NCI-H524 treated with DMSO at 0.1 percent for 48 hours (cell line): ENCODE measurements at places on chromosomes 7 and 10.

DNA sequence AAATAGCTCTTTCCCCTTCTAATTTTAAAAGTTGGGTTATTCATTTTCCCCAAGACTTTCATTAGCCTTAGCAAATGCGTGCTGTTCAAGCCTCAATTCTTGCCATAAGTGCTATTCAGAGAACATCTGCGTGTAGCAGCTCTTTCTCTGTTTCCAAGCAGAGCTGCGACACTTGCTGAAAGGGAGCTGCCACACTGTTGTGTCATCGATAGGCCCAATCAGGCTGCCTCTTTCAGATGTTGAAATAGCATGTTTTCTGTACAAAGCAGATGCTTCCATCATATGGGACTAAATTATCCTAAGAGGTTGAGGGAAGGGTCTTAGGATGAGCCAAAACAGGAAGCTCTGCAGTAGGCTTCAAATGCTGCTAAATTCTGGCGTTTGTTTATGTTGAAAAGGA is 220.9 kb upstream of the CDC14C start:
- DNase-seq: no peak

GRCh38 chr7:20030417-20030816 is 186.8 kb downstream of the MACC1 start:
- no peak for DNase-seq

DNA sequence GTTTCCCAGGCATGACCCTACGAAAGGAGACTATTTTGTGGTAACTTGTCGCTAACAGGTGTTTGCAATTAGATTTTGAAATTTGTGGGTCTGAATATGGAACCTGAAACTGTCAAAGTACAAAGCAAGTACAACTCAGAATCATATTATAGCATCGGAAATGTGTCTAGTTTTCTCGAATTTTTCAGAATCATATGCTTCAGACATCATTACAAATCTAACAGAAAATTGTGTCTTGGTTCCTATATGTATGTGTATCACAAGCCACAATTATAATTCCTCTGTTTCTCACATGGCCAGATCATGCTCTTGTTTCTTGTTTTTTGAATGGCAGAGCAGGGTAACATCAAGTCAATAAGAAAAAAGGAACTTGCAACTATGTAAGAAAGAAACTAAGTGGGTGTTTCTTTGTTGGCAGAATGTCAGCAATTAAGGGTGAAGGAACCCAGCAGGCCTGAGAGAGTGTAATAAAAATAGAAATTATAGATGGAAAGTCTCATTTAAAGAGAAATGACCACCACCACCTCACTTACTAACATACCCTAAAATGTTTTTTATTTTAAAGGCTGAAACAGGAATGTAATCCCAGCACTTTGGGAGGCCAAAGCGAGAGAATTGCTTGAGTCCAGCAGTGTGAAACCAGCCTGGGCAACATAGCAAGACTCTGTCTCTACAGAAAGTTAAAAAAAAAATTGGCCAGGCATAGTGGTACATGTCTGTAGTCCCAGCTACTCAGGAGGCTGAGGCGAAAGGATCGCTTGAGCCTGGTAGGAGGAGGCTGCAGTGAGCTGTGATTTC is 51.3 kb downstream of the PRTFDC1 start:
- DNase-seq: no peak

- no peak for DNase-seq
Measured at GRCh38 chr7:52270301-52270700, 765.1 kb upstream of the POM121L12 start.

DNA sequence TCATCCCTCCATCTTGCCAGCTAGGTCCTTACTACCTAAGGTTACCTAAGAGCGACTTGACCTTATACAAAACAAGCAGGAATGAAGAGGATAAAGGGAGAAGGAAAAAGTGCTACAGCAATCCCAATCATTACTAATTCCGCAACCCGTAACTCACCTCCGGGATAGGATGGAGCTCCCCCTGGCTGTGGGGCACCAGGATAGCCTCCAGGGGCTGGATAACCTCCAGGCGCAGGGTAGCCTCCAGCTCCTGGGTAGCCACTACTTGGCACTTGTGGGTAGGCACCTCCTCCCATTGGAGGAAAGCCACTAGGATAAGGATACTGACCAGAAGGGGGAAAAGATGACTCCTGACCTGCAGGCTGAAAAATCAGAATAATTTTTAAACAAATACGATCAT is 15.8 kb downstream of the ANXA7 start:
- no peak for DNase-seq

- DNase-seq: no peak
Measured at GRCh38 chr10:128286141-128286761, 160.0 kb upstream of the MKI67 start.

DNA sequence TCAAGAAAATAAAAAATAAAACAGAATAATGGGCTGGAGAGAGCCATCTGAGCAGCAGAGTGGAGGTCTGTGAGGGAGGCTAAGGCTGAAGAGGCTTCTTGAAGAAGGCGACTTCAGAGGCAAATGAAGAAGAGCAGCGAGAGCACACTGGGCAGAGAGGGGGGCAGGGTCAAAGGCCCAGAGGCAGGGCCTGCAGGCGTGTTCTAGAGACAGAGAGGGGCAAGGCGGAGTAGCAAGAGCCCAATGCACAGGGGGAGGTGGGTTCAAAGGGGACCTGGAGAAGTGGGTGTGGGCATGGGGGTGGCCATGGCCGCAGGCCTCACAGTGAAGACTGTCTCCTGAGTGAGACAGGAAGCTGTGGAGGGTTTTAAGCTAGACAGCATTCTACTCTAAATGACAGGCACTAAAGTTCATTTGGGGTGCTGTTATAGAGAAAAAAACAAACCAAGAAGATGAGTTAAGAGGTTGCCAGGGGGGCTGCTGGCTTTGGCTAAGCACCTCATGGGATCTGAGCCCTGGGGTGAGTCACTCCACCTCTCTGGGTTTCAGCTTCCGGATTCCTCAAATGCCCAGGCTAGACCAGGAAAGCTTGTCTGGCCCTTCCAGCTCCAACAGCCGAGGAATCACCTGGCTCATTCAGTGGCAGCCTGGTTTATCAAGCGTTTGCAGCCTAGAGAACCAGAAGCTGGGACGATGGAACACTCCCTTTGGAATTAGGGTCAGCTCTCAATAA is 81.7 kb downstream of the DLG5 start:
- no peak for DNase-seq

DNA sequence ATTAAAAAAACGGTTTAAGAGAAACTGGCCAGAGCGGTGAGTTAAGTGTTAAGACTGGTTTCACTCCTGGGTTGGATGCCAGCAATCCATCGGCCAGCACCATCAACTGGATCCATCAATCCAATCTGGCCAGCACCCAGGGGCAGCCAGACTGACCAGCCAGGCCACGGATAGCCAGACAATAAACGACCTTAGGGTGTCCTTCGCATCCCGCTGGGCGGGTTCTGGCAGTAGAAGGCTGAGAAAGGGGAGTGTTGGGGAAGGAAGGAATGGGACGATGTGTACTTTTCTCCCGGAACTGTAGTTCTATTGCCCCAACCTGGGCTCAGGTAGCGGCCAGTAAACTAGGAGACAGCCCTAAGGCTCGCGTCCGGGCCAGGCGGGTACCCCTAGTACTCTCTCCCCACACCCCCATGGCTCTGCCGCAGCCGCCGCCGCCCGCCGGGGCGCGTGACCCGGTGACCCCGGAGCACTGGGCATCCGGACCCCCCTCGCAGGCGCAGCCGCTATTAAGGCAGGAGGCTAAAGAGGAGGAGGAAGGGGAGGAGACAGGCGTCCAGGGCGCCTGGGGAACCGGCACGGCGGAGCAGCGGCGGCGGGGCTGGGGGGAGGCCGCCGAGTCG is at the start of gene CASD1:
Gene CASD1 (plus strand): TSS at position 546 of the 623 bp plus-strand sequence. CDS start 276 bp downstream, outside the sequence.
- no peak for DNase-seq

DNA sequence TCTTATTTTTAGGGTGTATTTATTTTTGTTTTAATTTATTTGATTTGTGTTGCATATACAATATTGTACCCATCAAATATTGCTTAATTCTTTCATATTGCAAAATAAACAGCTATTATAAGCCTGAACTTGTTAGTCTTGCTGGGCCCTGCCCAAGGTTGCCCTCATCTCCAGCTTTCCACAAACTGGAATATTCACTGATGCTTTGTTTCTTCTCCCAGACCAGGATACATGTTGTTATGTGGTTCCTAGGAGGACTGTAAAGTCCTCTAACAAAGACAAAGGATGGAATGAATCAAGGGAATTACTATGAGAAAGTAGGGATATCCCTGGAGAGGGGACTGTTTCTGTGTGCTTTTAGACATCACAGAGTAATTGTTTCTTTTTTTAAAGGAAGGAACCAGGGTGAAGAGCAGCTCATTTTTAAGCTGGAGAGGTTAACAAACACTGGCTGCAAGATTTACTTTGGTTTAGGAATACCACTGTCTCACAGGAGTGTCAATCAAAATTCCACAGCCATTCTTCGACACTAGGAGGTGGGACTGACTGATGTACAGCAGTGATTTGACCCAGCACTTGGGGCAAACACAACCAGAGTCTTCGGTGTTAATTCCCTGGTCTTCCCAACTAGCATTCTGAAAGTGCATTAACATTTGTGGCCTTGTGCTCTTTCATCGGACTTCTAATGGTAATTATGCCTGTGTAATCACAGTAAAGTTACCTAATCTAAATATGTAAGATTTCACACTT is 14.8 kb upstream of the CD36 start:
- DNase-seq: no peak

GRCh38 chr10:110794808-110795207 is 76.9 kb upstream of the PDCD4 start:
- DNase-seq: no peak

DNA sequence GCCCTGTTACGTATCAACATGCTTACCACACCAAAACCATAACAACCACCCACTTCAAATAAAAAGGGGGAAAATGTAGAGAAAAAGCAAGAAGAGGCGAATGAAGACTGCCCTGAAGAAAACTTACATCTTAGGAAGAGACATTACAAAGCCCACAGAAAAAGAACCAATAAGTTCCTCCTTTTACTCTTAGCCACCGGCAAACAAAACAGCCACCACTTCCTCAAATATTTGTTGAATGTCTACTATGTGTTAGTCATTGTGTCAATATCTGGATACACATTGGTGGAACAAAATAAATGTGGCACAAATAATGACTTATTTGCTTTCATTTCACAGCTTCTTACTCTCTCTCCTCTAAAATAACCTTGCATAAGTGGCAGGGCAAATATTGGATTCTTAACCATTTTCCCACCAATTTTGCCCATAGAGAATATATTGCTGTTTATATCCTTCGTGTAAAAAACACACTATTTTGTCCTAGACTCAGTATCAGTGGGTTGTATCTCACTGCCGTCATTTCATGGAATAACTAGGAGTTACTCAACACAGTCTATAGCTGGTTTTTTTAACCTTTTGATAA is 106.8 kb downstream of the ANK3 start:
- no peak for DNase-seq

DNA sequence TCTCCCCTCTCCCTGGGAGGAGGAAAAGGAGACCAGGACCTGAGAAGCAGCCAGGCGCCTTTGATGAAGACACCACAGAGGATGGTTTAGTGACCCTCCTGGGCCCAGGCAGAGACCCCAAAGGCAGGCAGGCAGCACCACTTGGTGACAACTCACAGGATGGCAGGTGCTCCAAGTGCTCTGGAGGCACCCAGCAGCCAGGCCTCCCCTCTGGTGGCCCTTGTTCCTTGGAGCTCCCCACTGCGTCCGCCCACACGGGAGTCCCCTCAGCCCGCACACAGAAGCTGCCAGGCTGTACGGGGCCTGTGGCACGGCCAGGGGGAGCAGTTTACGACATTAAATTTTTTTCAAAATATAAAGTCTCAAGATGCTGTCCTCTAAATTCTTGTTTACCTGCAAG is 607.1 kb upstream of the FOXK1 start:
- no peak for DNase-seq

DNA sequence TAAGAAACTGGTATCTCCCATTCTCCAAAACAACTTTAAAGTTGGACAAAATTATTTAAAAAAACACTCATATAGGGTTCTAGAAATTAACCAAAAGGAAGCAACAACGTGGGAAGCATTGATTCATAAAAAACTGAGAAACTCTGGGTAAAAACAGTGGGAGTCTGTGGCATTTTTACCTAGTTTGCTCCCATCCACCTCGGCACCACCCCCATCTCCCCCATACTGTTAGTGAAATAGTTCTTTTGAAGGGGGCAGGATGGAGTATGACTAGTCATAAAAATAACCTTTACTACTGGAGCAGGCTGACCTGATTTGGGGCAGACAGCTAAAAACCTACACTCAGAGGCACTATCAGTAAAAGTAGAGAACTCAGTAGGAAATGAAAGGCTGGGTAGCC is 123.2 kb downstream of the AVL9 start:
- DNase-seq: no peak

GRCh38 chr7:149669121-149669818 is 104.1 kb downstream of the ZNF467 start:
- DNase-seq: no peak

- no peak for DNase-seq
Measured at GRCh38 chr7:85094046-85094725, 92.7 kb downstream of the SEMA3D start.

DNA sequence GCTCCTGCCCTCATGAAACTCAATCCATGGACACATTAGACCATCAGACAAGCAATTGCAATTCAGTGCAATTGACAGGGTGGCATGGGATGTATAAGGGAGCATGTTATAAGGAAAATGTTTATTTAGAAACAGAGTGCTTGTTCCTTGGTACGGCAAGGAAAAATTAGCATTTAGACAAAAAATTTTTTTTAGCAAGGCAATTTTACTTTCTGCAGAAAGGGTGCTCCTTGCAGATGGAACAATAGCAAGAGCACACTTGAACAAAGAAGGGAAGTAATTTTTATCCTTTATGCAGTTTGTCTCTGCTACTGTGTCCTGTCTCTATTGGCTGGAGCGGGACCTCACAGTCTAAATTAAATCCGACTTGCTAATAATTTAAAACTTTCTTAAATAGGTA is 6.2 kb upstream of the BAG3 start:
- DNase-seq: no peak

DNA sequence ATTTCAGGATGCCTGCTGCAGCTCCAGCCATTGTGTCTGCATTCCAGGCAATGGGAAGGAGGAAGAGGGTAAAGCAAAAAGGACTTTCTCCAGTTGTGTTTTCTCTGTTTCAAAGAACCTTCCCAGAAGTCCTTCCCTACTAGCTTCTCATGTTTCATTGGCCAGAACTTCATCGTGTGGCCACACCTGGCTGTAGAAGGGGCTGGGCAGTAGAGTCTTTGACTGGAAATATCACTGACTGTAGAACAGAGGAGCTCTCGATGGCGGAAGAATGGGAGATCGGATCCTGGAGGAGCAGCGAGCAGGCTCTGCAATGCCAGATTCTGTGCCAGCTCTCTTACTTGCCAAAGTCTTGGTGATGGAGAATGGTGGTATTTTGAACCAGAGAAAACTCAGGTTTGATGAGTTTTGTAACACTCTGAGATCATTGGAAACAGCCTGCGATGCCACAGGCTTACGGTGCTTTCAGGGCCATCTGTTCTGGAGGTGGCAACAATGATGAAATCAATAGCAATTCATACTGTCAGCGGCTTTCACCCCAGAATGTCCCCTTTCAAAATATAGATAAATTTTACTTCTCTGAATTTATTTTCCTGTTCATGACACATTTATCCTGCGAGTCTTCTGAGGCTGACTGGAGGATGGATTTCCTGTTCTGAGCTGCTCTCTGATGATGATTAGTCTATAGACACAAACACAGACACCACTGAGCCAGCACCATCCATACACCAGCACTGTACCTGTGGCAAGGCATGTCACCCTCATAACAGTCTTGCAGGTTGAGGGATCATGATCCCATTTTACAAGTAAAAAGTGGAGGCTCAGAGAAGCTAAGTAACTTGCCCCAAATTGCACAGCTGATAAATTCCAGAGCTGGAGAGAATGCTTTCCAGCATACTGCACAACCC is 204.2 kb downstream of the EMX2 start:
- DNase-seq: no peak
